NAMALWA (cell line): ENCODE measurements at places on chromosomes 13 and 19.

DNA sequence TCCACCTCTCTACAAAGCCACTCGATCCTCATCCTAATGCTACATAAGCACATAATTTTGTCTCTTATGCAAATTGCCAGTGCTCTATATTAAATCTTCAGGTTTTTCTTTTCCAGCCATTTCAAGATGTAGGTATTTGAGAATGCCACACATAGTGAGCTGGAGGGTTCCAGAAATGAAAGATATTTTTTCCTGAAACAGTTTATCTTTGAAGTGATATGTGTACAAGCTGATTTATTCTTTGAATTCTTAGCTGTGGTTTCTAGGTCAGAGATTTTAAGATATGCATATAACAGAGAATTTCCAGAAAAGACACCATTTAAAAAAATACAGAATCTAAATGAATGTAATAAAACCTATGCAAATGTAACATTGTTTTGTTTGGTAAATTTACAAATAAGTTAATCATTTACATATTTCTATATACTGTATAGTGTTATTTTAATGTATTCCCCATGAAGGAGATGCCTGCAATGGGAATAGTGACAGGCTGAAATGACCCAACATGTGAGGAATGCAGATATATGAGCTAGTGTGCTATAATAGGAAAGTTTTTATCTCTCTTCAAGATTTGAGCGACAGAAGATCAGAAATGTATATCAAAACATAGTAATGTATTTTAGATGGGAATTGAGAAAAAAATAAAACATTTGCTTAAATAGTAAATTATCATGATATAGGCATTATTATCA, 570.2 kb downstream of the SLITRK1 start:
- DNase-seq = no peak

GRCh38 chr13:42107421-42107820, 59.0 kb downstream of the DGKH start:
- DNase-seq = no peak

DNA sequence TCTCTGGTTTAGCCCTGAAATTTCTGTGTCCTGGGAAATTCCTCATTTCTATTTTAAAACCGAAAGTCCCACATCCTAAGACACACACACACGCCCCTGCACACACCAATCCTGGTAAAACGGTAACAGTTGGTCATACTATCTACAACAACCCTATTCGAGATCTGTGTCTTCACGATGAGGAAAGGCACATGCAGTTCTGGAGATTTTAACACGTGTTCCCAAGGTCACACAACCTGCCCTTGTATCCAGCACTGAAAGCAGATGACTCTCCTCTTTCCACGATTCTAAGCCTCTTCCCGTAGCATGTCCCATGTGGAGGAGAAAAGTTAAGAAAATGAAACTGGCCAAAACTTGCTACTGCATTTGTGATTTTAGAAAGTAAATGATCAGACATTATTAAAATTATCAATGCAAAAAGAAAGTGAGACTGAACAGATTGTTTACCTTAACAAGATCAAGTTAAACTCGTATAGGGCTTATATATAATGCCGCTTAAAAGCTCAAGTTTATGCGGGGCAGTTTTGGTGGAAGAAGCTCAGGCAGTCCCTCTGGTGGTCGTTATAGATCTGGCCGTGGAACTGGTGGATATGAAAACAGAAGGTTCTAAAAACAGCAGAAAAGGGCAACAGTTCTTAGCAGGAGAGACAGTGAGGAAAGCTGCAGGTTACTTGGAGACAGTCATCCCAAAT, 32.7 kb downstream of the VSTM1 start:
- peak; percentile 53 for DNase-seq

DNA sequence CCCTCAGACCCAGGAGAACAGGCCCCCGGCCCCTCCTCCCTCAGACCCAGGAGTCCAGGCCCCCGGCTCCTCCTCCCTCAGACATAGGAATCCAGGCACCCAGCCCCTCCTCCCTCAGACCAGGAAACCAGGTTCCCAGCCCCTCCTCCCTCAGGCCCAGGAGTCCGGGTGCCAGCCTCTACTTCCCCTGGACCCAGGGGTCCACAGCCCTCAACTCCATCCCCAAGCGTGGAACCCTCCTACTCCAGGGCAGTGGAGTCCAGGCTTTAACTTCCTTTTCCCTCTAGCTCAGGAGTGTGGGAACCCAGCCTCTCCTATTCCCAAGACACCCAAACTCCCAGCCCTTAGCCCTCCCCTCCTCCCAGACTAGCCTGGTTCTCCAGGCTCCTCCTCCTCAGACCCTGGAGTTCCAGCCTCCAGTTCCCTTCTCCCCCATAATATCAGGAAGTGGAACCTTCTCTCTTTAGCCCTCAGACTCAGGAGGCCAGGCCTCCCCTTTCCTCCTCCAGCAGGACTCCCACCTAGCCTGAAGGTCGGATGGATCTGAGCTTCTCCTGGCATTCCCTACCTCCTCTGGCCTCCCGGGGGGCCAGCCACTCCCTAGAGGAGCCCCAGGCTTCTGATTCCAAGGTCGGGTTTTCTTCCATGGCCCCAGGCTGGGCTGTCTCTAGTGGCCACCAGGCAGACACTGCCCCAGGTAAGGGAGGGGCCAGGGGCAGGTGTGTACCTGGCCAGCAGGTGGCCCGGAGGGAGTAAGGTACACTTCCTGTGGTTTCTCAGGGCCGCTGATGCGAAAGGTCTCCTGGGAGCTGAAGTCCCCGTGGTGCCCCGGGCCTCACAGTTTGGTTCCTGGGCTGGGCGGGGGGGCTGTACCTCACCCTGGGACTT, at the start of gene TMC4:
TSS of gene TMC4 (minus strand) at position 690 of the 888 bp plus-strand sequence. CDS start at position 647, 43 bp downstream.
- peak; percentile 39 for DNase-seq

GRCh38 chr13:46606970-46607369, 54.0 kb downstream of the LRCH1 start:
- no peak for DNase-seq

- no peak for DNase-seq
Measured at GRCh38 chr13:36528105-36528504, 95.8 kb downstream of the CCNA1 start.

- no peak for DNase-seq
Measured at GRCh38 chr13:56166864-56167263, 973.9 kb upstream of the PRR20A start.

GRCh38 chr13:85544756-85545155, 254.5 kb downstream of the SLITRK6 start:
- DNase-seq = no peak

- DNase-seq = no peak
Measured at GRCh38 chr13:27245610-27246009, 5.7 kb upstream of the RPL21 start.

DNA sequence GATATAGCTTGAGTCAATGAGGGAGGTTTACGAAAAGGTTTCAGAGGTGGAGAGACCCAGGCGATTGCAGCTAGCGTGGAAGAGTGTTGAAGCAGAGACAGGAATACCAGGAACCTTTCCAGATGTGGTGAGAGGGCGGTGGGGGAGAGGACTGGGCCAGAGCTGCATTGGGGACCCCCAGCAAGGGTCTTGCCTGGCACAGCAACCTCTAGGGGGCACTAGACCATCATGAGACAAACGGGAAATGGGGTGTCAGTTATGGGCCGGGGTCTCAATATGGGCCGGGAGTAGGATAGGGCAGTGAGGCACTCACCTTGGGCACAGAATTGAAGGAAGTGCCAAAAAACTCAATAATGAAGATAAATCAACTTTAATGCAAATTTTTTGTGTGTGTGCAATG, 2.1 kb upstream of the LRP3 start:
- no peak for DNase-seq

GRCh38 chr19:6047741-6048251, 62.5 kb downstream of the RFX2 start:
- peak; percentile 63 for DNase-seq

DNA sequence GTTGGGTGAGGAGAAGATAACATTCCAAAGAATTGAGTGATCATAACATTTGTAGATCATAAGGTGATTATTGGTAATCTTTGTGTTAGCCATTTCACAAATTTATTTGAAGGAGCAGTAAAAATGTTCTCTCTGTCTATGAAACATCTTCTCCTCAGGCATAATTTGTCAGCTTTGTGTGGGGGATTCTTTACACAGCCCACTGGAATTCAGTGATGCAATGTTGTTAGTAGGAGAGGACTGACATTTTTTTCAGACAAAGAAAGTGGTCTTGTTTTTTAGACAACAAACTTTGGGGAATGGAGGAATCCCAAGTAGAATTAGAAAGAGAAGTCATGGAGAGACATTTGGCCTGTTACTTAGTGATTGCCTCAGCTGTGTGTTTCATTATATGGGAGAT, 100.3 kb downstream of the ITGBL1 start:
- no peak for DNase-seq

DNA sequence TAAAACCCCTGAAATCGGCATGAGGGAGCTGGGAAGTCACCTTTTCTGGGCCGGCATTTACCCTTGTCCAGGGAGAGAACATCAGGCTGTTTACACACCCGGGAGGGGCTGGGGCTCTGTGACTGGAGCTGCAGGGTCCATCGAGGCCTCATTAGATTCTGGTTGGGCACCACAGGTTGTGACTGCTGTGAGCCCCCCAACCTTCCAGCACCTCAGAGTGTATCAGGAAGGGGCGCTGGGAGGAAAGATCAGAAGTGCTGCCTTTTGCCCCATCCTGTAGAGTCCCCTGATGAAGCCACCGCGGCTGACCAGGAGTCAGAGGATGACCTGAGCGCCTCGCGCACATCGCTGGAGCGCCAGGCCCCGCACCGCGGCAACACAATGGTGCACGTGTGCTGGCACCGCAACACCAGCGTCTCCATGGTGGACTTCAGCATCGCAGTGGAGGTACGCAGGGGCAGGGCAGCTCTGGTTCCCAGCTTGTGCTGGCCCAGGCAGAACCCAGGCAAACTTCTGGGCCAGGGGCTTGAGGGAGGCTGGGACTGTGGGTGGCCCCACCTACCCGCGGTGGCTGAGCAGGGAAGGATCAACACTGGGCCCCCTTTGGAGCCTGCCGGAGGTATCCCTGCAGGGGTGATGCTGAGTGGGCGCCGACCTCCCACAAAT, 136.4 kb downstream of the STK24 start:
- no peak for DNase-seq

- DNase-seq = no peak
Measured at GRCh38 chr13:45055902-45056648, 64.2 kb upstream of the GTF2F2 start.

- DNase-seq = no peak
Measured at GRCh38 chr13:70941454-70941853, 833.2 kb upstream of the KLHL1 start.

DNA sequence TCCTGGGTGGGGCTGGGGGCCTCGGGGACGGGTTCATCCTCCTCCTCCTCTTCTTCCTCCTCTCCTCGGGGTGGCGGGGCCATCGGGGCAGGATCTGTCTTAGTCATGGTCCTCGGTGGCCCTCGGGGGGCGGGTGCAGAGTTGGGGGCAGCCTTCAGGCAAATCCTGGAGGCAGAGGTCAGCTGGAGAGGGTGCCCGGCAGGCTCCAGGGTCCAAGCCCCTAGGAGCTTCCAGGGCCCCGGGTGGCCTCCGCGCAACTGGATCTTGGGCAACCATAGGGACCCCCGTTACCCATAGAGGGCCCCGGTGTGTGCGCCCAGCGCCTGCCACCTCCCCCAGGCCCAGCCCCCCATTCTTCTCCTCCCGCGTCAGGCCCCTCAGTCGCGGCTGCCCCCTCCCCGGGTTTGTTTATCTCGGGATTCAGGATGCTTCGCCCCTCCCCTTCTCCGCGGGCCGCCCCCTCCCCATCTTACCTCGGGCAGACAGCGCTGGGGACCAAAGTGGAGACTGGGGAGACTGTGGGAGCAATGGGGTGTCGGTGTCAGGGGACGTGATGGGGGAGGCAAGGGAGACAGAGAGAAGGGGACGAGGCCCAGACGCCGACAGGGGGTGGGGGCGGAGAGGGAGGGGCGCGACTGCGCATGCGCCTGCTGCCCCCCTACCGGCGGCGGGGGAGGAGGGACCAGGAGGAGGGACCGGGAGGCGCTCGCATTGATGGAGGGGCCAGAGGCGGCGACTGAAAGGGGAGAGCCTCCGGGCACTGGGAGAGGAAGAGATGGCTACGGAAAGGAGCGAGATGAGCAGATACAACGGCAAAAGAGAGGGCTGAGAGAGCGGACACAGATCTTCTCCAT, at the start of gene CLIP3:
TSS of gene CLIP3 (minus strand) at position 623 of the 854 bp plus-strand sequence. CDS start at position 107, 516 bp downstream.
- DNase-seq = no peak

DNA sequence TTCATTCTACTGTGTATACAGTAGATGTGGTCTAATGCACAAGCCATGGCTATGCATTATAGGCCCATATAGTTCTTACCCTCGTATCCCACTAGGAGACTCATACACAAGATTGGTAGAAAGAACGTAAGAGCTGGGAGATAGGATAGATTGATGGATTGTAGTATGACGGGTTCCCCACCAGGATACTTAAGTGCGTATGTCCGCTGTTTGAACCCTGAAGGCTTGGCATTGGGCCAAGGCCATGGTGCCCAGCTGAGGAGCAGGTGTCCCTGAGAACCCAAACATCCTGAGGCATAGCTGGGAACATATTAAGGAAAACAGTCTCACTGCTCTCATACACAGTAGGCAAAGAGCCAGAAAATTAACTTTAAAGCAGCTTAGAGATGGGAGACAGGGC, 617.5 kb upstream of the KLF12 start:
- no peak for DNase-seq

DNA sequence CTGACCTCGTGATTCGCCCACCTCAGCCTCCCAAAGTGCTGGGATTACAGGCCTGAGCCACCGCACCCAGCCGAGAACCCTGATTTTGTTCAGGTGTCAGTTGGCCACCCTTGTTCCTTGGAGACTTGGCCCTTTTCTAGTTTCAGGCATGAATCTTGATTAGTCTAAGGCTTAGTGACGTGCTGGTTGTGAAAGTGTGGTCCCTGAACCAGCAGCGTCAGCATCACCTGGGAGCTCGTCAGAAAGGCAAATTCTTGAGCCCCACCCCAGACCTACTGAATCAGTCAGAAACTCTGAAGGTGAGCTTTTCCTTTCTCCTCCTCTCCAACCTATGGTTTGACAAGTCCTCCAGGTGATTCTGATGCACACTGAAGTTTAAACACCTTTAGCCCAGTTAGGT, 35.2 kb downstream of the CACNG6 start:
- DNase-seq = no peak

DNA sequence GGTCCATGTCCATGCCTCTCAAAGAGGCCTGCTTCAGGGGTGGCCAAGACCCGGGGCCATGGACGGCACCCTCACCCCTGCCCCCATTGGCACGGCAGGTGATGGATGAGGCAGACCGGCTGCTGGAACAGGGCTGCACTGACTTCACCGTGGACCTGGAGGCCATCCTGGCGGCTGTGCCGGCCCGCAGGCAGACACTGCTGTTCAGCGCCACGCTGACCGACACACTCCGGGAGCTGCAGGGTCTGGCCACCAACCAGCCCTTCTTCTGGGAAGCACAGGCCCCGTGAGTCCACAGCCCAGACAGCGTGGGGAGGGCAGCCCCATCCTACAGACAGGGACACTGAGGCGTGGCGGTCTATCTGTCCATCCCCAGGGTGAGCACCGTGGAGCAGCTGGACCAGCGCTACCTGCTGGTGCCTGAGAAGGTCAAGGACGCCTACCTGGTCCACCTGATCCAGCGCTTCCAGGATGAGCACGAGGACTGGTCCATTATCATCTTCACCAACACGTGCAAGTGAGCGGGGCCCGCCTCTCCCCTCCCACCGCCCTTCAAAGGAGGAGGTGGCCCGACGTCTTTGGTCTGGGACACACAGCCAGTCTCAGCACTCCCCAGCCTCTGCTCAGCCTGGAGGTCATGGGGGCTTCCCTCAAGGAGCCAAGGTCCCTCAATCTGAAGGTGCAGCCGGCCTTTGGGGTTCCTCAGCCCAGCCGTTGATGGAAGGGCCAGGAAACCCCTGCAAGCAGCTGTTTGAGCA, 2.9 kb downstream of the DDX49 start:
- DNase-seq = no peak

GRCh38 chr13:74966814-74967424, 515.0 kb downstream of the TBC1D4 start:
- DNase-seq = no peak

GRCh38 chr19:20664901-20665781, 3.8 kb upstream of the ZNF626 start:
- DNase-seq = no peak

GRCh38 chr19:40229484-40229883, 3.0 kb upstream of the CCNP start:
- no peak for DNase-seq
